ENCODE measurements at places on chromosomes 1 and 21.

DNA sequence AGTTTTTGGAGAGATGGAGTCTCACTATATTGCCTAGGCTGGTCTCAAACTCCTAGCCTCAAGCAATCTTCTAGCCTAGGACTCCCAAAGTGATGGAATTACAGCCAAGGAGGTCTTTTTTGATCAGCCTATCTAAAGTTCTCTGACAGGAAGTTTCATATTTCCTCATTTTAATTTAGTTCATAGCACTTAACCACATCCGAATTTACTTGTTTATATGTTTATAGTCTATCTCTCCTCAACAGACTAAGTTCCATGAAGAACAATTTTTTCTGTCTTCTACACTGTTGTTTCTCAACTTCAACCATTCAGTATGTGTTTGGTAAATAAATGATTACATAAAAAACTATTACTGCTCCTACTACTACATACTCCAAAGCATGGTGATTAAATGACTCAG, 47.9 kb downstream of the GON4L start:
- no peak for DNase-seq

DNA sequence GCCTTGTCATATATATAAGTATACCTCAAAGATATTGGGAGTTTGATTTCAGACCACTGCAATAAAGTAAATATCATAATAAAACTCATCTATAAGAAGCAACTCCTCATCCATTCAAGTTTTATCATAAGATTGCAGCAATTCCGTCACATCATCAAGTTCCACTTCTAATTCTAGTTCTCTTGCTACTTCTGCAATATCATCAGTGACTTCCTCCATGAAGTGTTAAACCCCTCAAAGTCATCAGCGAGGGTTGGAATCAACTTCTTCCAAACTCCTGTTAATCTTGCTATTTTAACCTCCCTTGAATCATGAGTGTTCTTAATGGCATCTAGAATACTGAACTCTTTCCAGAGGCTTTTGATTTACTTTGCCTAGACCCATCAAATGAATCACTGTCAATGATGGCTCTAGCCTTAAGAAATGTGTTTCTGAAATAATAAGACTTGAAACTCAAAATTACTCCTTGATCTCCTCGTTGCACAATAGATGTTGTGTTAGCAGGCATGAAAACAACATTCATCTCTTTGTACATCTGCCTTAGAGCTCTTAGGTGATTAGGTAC, 88.3 kb downstream of the RPE65 start:
- no peak for DNase-seq

GRCh38 chr1:241779897-241780296, 68.1 kb upstream of the EXO1 start:
- DNase-seq = no peak

GRCh38 chr1:175841738-175842187, 98.4 kb upstream of the TNR start:
- DNase-seq = no peak

DNA sequence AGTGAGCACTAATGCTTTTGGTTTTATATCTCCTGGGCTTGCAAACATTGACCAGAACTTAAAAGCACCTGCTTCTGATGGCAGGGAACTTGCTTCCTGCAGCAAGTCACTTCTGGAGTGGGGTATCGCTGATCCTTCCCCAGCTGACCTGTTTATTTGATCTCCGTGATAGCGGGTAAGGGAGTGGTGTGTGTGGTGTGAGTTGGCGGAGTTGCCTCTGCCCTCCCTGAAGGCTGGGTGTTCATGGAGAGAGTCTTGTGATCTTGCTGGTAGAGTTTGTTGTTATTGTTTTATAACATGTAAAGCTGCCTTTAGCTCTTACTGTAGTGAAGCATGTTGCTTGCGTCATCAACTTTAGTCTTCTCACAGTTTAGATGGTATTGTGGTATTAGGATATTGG, 3.9 kb downstream of the MFN2 start:
- DNase-seq = no peak

DNA sequence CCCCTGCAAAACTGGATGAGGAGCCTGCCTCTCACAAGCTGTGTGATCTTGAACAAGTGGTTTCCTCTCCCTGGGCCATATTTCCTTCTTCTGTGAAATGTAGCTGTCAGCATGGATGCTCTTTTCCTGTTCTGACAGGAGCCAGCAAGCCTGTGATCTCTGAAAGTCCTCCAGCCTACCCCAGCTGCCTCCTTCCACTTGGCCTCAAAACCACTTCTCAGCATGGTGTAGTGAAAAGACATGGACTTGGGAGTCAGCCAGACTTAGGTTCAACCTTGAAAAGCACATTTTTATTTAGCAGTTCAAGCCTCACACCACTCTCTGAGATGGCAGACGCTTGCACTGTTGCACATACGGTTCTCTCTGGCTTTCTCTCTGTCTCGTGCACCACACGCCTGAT, 292.9 kb upstream of the DUSP10 start:
- no peak for DNase-seq

- DNase-seq = no peak
Measured at GRCh38 chr1:200275816-200276453, 133.9 kb downstream of the ZNF281 start.

DNA sequence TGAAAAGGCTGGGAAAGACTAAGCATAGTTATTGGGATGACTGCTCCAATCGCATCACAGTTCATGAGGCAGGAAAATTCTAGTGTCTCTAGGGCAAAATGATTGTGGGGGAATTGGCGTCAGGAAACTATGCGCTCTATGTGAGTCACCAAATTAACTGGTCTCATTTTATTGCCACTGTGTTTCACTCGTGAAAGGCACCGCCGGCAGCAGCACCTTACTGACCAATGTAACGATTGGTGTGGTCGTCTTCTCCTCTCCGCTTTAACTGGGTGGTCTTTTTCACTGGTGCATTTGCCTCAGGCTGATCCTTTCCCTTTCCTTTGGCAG, 83.5 kb downstream of the SPAG17 start:
- DNase-seq = no peak

DNA sequence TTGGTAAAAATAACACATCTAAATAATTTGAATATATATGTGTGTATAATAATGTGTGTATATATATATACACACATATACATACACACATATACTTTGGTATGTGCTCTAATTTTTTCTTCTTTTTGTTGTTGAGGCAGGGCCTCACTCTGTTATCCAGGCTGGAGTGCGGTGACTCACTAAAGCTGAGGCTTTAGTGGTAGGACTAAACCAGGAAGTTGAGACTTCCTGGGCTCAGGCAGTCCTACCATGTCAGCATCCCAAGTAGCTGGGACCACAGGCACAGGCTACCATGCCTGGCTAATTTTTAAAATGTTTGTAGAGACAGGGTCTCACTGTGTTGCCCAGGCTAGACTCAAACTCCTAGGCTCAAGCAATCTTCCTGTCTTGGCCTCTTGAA, 46.7 kb upstream of the CXADR start:
- no peak for DNase-seq
